Activated T-helper 1 cell treated with anti-CD3 and anti-CD28 coated beads, Interleukin-12 subunit alpha, Interleukin-12 subunit beta, Interleukin-2, Interleukin-4 antibody, amounts not matched to agents 30 ng/mL and 10 ng/mL and 1 ng/mL, durations not matched to agents 14 hours and 24 hours and 36 hours (primary cell): ENCODE measurements at places on chromosomes 16 and 17. TPM values are rescaled to one million over a fixed set of nuclear protein-coding genes. Genes with fewer than 3 reads are reported as not detected.
A peak's percentile ranks its signal among the peaks of the same experiment; 100 is the strongest.

GRCh38 chr16:31869511-31870201 lies 4.0 kb upstream of the ZNF267 start:
- H3K36me3 ChIP-seq, result peaks cover 10% of the 10 kb centered on the region
- H3K27ac ChIP-seq, result peak overlapping the region; percentile 93
- peaks cover 3% of the 10 kb centered on the region for H3K27me3 ChIP-seq
- peak overlapping the region; percentile 72 for H3K4me3 ChIP-seq
- DNase-seq, result peak; percentile 81

- no peak overlapping the region for H3K27ac ChIP-seq
- no peak for DNase-seq
- H3K4me3 ChIP-seq, result no peak overlapping the region
- H3K27me3 ChIP-seq, result peaks cover 11% of the 10 kb centered on the region
- H3K36me3 ChIP-seq, result no peaks in the 10 kb centered on the region
These were observed 30.2 kb upstream of the CPPED1 start for GRCh38 chr16:12833926-12834325.

TAOK1 gene
- 45.9 and 46.9 TPM in 2 replicates for total RNA-seq

MMP2 gene
- total RNA-seq, result not detected in 2 replicates

TVP23A gene
- not detected in 2 replicates for total RNA-seq
